Activated CD8-positive, alpha-beta T cell treated with anti-CD3 and anti-CD28 coated beads for 36 hours (primary cell): ENCODE measurements at places on chromosomes 2 and 18. TPM values are rescaled to one million over a fixed set of nuclear protein-coding genes. Genes with fewer than 3 reads are reported as not detected.

Gene PIEZO2
- not detected for total RNA-seq

- peak; percentile 35 for DNase-seq
These were observed 18.1 kb downstream of the EPAS1 start for GRCh38 chr2:46315103-46315890.

- no peak for DNase-seq
These were observed 139.1 kb downstream of the DNAH7 start for GRCh38 chr2:195929531-195929930.

- no peak for DNase-seq
These were observed 112.0 kb upstream of the CTDP1 start for GRCh38 chr18:79567481-79568147.

DNA sequence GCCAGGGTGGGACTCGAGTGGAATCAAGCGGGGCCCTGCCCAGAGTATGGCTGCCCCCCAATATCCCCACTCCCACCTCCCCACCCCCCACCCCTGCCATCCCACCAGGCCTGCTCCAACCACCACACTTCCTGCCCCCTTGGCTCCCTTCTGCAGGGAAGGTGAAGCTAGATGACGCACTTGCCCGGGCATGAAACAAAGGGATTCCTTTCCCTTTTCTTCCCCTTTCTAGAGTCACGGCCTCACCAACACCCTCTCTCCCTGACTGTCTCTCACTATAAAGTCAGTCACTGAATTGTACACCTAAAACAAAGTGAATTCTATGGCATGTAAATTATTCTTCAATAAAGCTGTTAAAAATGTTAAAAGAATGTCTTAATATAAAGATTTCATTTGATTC is 16.0 kb downstream of the ZBTB7C start:
- no peak for DNase-seq
